ENCODE measurements at places on chromosomes 5 and 9.

- no peak for DNase-seq
These were observed 219.3 kb downstream of the SMARCA2 start for GRCh38 chr9:2234371-2234893.

DNA sequence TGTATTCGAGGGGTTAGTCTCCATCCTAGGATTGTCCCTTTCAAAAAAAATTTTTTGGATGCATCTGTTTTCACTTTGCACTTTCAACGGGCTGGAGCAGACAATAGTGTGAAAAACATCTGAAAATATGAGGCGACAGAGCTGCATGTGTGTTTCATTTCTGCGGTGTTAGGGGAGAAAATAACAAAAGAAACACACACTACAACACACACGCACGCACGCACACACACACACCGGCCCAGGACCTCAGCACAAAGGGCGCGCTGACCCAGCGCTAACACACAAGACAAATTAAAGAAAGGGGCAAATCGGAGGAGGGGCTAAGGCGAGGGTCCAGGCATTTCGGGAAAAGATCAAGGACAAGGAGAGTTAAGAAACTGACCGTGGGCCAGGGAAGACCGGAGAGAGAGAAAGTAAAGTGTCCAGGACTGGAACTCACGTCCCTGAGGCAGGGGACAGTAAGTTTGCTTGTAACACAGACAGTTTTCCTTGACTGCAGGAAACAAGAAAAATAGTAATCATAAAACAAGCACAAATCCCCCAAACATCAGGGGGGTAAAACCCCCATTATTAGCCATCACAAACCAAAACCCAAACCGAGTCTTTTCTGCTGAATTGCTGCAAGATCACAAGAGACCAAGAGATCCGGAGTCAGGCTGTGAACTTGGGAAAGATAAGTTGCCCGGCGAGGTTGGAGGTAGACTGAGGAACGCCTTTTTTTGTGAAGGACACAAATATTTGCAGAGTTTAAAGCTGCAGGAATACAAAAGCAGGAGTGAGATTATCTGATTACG lies 302.1 kb downstream of the PARP8 start:
- DNase-seq, result no peak

DNA sequence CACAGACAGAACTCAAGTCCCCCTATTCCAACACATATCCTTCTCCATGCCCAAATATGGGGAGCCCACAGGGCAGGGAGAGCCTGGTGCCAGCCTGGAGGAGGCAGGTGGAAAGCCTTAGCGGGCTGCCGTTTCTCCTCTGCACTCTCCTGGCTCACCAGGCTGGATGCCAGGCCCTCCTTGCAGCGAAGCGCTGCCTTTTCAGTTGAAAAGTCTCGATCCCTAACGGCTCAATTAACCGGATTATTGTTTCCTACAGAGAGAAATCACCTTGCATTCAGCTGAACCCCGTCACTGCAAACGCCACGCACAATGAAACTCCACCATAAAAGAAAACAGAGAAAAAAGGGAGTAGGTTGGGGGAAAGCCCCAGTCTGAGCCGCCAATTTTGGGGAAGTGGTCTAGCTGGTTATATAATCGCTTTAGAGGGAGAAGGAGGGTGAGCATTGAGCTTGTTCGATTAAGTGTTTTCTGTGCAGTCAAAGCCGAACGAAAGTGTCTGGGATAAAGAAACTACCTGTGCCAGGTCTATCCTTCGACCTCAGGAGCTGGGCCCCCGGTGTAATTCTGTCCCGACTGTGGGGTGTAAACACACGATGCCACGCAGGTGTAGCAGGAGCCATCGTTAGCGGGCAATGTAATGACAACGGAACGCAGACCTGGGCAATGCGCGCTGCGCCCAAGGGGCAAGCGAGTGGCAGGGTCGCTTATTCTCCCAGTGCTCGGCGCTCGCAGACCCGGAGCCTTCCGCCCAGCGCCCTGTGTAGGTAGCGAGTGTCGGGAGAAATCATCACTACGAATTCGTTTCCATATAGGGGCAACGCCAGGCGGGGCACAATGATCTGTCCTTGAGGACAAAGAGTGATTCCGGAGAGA lies 3.8 kb downstream of the BARHL1 start:
- peak; percentile 27 for DNase-seq

- DNase-seq, result no peak
These were observed 113.9 kb downstream of the WNK2 start for GRCh38 chr9:93297659-93298497.

DNA sequence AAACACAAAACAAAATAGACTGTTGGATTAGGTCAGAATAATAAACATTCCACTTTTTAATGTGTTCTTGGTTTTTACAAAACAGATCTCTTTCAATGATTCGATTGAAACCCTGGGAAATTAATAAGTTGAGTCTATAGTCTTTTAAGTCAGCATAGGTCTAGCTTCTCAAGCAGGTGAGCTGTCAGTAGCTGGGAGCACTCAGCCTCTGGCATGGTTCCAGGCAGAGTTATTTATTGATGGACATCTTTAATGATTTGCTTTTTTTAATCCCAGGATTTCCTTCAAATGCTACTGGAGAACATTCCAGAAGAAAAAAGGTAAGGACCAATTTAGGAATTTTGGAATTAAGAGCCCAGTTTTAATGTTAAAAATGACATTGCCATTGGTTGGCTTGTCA lies 241.0 kb downstream of the AOPEP start:
- DNase-seq, result no peak

DNA sequence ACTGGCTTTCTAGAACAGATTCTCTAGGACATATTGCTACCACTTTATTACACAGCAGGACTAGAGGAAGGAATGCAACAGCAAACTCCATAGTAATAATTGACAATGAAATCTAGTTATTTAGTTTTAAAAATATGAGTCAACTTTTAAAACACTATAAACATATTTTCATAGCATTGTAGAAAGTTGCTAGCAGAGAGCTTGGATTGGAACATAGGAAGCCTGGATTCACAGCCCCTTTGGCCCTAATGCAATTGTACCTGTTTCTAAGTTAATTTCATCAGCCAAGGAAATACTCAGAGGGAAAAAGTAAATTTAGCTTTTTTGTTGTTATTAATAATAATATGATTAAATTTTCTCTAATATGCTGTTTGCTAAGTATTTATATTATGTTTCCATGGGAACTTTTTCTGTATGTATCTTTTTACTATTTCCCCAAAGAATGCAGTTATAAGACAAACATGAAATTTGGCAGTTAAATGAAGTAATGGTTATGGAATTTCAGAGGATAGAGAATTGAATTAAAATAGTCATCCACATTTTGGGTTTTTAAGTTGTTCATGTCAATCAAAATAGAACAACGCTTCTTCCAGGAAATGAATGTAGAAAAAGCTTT lies 45.6 kb downstream of the VCAN start:
- DNase-seq, result no peak

DNA sequence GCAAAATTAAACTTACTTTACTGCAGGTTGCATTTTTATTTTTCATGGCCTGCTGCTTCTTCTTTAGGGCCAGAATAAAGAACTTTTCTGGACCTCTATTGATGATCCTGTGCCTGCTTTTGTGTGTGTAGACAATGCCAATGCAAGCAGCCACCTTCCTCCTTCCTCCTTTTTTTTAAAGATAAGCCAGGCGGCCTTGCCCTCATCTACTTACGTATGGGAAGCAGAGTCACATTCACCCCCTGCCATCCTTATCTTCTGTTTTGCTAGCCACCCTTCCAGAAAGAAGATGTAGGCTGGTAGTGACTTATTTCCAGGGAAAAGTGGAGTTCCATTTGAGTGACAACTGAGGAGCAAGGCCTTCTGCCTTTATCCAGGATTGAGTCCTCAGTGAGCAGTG lies 122.9 kb downstream of the KDM4C start:
- DNase-seq, result no peak

GRCh38 chr5:5217371-5217770 lies 77.2 kb downstream of the ADAMTS16 start:
- DNase-seq, result no peak

DNA sequence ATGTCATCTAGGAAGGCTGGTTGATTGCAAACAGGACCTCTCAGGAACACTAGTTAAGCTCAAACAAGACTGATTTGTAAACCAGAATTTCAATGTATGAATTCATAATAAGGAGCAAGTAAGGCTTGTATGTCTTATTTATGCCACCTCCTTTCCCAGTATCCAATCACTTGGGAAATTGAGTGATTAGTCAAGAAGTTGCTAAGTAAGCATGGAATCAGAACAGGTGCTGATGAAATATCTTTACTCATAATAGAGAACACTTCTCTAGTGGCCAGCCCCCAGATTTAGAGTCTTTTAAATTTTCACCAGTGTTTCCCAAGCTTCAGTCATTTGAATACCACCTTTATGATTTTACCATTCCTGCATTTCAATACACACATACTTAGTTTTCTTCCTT lies 5.3 kb upstream of the DDX4 start:
- no peak for DNase-seq

GRCh38 chr9:138014563-138014945 lies 137.0 kb downstream of the CACNA1B start:
- no peak for DNase-seq

DNA sequence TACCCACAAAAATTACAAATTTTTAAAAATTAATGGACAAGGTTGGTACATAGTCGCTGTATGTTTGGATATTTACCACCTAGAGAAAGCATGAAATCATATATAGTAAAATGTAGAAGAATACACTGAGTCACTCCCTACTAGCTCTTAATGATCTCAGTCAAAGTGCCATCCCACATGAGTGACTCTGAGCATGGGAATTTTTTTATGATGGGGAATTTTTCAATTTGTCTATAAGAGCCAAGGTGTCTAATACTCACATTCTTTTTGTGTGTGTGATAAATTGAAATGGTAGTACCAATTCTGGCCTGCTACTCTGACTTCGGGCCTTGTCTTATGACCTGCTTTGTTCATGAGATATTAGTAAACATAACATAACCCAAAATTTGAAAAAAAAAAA lies 483.2 kb downstream of the CDH10 start:
- no peak for DNase-seq

- no peak for DNase-seq
These were observed 38.1 kb downstream of the RNF145 start for GRCh38 chr5:159171274-159171673.

DNA sequence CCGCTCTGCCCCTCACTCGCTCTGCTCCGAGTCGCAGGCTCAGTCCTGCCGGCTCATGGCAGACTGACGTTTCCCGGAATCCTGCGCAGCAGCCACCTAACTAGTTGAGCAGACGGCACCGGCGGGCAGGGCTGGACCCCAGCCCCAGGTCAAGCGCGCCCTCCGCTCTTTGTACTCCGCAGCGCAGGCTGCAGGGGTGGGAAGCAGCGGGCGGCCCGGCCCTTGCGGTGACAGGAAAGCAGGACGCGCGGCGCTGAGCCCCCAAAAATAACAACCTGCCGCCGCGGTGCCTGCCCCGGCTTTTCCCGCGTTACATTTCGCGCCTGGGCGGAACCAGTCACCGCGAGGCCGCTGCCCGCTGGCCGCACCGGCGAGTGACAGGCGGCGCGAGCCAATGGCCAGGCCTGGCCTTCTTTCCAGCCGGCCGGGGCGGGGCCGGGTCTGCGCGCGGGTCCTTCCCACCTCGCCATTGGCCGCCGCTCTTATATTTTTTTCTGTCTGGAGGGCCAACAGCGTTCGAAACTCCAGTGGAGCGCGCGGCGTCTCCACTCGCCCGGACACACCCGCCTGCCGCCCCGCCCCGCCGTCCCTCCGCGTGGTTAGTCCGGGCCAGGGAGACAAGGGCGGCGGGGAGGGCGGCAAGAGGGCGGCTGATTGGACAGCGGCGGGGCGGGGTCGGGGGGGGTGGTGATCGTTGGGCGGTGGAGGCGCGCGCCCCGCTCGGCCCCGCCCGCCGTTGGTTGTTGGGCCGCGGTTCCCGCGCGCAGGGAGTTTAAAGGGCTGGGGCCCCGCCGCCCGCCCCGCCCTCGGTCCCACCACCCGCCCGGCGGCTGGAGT lies at the start of gene ZNF367:
ZNF367 (minus strand) TSS at position 288 of the 837 bp plus-strand sequence. CDS start 338 bp downstream, outside the sequence.
- peak; percentile 94 for DNase-seq

DNA sequence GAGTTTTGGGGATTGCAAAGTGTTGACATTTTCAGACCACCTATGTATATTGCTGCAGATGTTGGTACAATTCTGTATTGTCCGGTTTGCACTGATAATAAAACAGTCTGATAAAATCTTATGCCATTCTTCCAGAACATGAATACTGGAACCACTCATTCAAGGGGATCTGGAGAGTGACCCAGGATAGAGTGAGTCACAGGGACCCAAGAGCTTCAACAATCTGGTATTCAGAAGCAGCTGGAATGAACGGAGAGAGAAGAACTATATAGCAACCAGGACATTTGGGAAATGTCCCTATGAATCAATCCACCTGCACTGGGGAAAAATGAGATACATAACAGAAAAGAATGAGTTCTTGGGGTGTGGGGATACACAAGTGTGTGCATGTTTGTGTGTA lies 73.3 kb downstream of the SH3TC2 start:
- DNase-seq, result no peak

- no peak for DNase-seq
These were observed 292.1 kb downstream of the GADD45G start for GRCh38 chr9:89896806-89897340.

- DNase-seq, result peak; percentile 47
These were observed 664 bp upstream of the RAB3C start for GRCh38 chr5:58582019-58582802.

GRCh38 chr9:72936266-72936665 lies 16.6 kb downstream of the ALDH1A1 start:
- DNase-seq, result no peak

DNA sequence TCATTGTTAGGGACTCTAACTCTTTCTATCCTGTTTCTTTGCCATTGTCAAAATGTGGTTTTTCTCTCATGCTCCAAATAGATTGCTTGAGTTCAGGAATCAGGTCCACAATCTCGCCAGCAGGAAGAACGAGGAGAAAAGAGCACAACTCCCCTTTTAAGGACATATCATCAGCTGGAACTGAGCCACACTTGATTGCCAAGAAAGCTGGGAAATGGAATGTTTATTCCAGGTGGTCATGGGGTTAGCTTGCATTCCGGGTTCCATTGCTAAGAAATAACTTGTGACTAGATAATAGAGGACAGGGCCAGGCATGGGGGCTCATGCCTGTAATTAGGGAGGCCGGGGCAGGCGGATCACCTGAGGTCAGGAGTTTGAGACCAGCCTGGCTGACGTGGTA lies 32.4 kb upstream of the C9orf57 start:
- no peak for DNase-seq

- DNase-seq, result peak; percentile 58
These were observed 91.1 kb upstream of the RNF180 start for GRCh38 chr5:64074533-64074932.
